ENCODE measurements at places on chromosomes 6 and 20.

DNA sequence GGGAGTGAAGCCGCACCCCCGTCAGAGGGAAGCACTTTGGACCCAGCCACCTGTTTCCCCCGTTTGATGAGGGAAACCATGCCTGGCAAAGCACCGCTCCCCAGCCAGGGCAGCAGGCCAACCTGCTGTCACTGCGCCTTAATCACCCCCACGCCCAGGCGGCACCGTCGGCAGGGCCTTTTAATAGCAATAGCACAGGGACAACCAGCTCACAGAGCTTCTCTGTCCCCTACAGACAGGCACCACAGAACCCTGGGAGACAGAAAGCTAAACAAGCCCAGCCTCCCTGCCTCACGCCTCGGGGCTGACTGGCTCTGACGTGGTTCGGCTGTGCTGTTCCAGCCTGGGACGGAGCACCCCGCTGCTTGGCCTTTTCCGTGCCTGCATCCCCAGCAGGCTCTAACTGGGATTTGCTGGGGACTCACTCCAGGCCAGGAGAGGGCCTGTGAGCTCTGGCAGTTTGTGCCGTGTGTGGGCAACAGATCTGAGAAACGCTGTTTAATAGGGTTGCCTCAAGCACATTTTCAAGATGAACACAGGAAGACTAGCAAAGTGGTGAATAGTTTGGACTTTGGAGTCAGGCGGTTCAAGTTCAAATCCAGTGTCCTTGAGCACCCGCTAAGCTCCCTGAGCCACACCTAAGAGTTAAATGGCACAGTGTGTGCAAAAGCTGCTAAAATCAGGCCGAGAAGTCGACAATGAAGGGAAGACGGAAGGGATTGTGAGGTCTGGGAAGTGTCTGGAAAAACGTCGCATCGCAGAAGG is 223.8 kb downstream of the NRN1 start:
- no peak for DNase-seq

DNA sequence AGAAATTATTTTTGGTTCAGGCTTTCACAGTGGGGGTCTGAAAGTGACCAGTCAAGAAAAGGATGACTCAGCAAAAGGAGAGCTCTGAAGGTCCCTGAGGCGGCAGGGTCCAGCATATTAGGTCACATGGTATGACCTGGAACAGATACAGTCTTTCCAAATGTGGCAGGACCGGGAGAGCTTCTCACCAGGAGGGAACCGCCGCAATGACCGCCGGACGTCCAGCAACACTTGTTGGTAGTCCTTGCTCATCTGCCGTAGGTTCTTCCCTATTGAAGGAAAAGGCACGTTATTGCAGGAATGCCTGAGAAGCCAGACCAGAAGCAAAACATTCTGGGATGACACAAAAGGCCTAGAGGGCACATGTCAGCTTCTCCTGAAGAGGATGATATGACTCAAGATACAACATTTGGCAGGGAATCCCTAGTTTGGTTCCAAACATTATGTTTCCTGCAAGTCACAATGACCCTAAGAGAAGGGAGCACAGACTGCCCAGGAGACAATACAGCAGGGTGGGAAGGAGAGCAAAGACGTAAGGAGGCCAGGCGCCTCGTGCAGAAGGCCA is 17.4 kb downstream of the TBC1D20 start:
- no peak for DNase-seq

- DNase-seq: no peak
Observed at GRCh38 chr6:147712841-147713240, 204.4 kb downstream of the SAMD5 start.

- DNase-seq: no peak
Observed at GRCh38 chr20:63700199-63701050, 4.0 kb downstream of the TNFRSF6B start.

- DNase-seq: no peak
Observed at GRCh38 chr6:27230758-27231111, 16.8 kb upstream of the PRSS16 start.

DNA sequence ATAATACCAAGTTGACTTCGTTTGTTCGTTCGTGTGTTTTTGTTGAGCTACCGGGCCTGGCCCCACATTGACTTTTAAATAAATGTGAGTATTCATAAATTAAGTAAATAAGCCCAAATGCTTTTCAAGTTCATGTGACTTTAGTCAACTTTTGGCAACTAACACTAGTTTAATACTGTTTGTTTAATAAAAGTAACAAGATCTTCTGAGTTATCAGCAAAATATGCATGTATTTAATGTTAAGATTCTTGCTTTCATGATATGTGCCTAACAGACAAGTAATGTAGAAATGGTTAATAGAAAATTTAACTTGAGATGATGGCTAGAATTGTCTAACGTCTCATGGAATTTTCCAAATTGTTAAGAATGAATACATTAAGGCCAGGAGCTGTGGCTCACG is 38.7 kb upstream of the ECI2 start:
- no peak for DNase-seq

GRCh38 chr6:157456524-157456829 is 75.5 kb downstream of the ZDHHC14 start:
- no peak for DNase-seq

DNA sequence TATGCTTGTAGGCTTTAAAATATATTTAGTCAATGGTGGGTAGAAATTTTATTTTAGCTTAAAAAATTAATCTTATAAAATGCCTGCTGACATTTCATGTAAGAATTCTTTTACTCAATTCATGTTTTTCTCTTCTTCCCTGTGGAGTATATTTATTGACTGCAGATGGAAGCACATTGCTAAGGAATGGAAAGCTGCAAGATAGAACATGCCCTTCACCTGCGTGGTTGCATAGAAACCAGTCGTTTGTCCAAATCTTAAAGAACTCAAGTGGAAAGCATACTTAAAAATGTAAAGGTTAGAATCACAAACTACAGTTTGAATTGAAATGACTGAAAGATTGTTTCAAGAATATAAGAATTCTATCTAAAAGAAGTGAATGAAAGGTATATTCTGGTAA is 30.7 kb downstream of the C6orf163 start:
- no peak for DNase-seq

- DNase-seq: no peak
Observed at GRCh38 chr20:39234520-39235095, 272.5 kb downstream of the DHX35 start.
